Activated CD4-positive, alpha-beta T cell treated with anti-CD3 and anti-CD28 coated beads, Interleukin-2, Interleukin-6, amounts not matched to agents 100 ng/mL and 50 ng/mL, durations not matched to agents 16 hours and 8 hours (primary cell): ENCODE measurements at places on chromosomes 16 and 17.

DNA sequence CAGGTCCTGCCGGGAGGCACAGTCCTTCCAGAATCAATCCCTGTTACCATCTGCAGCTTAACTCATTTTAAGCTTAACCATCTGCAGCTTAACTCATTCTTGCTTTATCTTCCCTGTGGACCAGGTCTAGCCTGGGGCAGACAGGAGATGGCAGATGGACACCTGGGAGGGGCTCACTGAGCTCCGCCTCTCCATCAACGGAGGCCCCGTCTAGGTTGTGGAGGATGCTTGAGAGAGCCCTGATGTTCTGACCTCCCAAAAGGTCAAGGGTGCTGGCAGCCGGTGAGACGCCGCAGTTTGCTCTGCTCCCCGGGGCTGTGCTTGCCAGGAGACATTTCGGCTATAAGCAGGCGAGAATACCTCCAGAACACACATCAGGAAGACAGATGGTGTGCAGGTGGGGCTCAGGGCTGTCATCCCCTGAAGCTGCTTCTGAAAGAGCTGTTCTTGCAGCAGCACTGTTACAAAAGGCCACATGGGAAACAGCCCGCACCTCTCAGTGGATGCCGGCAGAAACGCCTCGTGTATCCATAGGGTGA, 41.3 kb downstream of the BAIAP2 start:
- DNase-seq, result no peak

DNA sequence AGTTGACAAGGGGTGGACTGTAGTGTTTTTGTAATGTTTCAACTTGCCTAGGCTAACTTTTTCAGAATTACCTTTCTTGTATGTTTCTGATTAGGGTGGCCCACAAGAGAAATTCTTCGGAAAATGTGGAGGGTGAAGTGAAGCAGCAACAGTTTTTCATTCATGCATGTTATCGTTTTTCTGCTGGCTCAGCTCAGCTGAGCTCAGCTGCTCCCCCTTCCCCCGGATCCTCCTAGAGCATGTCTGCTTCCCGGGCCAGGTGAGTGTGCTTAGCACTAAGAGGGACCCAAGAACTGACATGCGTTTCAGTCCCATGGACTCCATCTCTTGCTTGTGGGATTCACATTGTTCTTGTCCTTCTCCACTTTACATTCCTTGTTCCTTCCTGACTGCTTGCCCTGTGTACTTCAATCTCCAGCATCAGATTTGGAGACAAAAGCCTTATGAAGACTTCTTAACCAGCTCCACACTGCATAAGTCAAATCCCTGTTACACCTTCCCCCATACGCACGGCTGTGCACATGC, 33.6 kb downstream of the SCPEP1 start:
- DNase-seq, result no peak

GRCh38 chr16:14219983-14220382, 148.9 kb downstream of the MRTFB start:
- no peak for DNase-seq

DNA sequence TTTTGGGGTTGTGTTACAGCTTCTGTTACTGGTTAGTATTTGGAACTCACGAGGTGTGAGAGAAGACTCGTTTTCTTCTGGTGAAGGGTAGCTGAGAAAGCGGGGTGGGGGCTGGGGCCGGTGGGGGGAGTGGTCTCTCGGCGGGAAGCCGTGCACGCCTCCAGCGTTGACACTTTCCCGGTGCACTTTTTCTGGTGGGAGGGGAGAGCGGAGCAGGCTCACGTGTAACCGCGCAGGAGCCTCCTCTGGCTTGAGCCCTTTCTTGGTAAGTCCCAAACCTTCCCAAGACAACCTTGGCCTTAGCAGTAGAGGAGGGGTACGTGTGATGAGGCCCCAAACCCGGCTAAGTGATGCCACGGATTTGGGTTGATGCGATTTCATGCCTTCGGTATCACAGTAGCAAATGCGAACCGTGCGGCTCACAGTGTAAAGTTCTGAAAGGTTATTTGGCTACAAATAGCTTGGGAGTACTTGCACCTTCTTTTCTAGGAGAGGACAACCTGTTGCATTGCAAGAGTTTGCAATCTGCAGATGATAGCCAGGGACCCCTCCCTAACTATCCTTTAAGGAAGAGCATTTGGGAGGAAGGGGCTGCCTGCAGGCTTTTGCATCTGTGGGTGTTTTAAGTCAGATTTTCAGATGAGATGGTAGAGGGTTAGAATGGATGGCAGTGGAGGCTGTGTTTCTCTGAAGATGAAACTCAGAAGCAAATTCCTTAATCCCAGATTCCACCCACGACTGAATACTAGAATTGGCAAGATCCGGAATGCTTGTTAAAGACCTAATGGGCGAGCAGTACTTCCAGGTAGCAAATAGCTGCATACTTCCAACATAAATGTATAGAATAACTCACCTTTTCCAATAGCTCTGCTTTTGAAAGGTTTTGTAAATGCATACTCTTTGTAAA, 1.5 kb downstream of the HLF start:
- no peak for DNase-seq

DNA sequence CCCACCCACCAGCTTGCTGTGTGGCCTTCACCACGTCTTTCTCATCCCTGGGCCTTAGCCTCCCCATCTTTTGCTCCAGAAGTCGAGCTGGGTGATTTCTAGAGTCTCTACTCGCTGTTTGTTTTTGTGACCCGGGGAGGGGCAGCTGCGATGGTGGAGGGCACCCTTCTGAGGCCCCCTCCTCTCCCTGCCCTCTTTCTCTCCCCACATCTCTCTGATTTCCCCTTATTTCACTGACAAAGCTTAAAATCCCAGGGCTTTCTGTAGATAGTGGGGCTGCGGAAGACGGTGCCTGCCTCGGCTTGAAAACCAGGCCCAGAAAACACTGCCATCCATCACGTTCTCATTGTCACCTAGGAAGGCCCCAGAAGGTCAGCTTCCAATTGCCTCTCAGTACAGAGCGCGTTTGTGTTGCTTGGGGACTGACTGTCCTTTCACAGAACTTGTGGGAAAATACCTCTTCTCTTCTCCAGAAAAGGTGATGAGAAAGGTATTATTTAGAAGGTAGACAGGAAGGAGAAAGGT, 95.1 kb downstream of the NTN1 start:
- no peak for DNase-seq

DNA sequence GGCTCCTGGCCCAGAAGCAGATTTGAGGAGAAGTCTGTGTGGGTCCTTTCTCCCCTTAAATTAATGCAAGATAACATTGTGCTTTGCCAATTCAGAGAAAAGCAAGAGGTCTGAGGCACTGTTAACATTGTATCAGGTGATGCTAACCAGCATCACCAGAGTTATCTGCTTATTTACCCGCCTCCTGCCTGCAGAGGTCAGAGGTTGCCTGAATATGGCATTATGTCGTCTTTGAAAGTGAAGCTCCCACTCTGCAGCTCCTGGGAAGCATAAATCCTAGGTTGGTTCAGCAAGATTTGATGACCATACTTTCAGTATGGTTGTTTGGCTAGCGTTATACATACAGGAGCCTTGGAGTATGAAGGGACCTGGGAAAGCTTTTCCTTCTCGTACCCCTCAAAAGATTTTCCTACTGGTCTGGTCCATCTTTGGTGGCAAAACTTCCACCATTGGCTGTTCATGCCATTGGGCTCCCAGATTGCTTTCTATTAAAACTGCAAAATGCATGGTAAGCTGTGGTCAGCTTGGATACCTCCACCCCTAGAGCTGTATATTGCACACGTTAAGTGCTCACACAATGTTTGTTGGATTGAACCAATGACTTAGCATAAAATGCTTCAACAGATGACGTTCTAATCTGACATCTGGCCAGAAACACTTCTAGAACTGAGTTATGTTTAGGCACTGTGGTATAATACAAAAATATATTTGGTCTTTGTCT, 24.1 kb downstream of the CHD9 start:
- no peak for DNase-seq
